ENCODE measurements at places on chromosomes 5 and 9. TPM values are rescaled to one million over a fixed set of nuclear protein-coding genes. Genes with fewer than 3 reads are reported as not detected.

DNA sequence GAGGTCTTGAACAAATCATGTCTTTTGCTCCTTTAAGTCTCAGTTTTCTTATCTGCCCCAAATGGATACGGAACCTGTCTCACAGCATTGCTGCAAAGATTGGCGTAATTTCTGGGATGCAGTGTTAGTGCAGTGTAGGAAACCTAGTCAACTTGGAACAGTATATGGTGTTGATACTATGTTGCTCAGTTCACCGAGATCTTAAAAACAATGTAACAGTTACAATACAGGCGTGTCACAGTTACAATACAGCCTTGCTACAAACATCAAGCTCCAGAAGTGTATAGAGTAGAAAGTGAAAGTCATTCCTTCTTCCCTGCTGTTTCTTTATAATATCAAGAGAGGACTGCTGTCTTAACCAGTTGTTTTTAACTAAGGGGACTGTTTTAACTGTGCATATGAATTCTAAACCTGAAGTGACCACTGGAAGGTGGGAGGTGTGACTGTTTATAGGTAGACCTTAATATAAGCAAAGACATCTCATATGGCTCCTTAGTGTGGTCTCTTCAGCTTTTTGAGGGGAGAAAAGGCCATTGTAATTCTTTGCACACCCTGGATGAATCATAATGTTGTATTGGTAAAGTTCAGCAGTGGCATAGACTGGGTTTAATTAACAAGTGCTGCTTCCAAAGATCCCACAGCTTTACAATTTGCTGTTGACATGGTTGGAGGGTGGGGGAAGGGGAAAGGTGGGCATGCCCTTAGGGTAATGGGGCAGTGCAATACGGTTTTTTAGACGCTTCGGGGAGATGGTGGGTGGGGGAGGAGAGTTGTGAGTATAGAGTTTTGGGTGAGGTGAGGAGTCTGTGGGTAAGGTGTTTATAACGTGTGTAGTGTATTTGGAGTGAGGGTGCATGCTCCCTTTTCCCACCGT is 12.9 kb downstream of the PRRC2B start:
- peaks cover 33% of the 10 kb centered on the region for H3K36me3 ChIP-seq
- peak overlapping the region; percentile 49 for H3K27ac ChIP-seq
- no peak for DNase-seq

GRCh38 chr5:124997186-124997893 is 250.9 kb upstream of the ZNF608 start:
- H3K36me3 ChIP-seq, result no peaks in the 10 kb centered on the region
- no peaks in the 10 kb centered on the region for H3K27me3 ChIP-seq
- H3K4me1 ChIP-seq, result peaks cover 13% of the 10 kb centered on the region
- no peak for DNase-seq

DNA sequence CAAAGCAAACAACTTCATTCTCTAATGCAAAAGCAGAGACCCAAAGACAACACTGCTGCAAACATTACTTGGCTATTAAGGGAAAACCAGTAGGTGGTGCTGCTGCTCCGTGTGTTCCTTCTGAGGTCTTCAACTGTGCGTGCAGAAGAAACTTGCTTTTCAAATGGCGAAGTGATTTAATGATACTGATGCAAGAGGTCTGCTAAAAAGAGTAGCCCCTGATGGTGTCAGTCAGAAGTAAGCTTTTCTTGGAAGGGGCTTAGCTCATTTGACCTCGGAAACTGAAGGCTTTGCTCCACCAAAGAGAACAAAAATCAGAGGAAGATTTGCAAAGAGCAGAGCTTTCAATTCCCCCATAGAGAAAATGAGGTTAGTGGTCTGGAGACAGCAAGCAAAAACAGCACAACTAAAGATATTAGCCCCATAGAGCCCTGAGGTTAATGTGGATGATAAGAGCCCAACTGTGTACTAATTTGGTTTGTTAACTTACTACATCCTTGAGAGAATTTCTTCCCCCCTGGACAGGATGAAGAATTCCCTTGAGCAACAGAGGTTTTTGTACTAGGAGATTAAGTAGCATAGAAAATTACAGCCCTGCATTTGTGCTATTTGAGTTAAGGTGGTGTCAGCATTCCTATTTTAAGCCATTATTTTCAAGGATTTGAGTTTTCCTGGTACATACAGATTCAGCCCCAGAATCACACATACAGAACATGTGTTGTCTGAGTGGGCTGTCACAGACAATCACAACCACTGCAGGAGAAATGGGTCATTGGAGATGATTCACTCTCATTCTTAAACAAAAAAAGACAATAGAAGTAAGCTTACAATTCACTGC is 153.2 kb upstream of the C9orf72 start:
- DNase-seq, result peak; percentile 80
- H3K27me3 ChIP-seq, result peaks cover 59% of the 10 kb centered on the region
- H3K4me1 ChIP-seq, result peaks cover 5% of the 10 kb centered on the region
- no peaks in the 10 kb centered on the region for H3K36me3 ChIP-seq
- H3K27ac ChIP-seq, result no peak overlapping the region

GRCh38 chr5:168300326-168301182 is 9.1 kb downstream of the WWC1 start:
- H3K27ac ChIP-seq, result no peak overlapping the region
- peaks cover 26% of the 10 kb centered on the region for H3K4me1 ChIP-seq
- H3K36me3 ChIP-seq, result peaks cover 4% of the 10 kb centered on the region
- DNase-seq, result no peak

ARAP3 gene
- total RNA-seq, result 19.8 TPM

Measured in MCF 10A (cell line).